ENCODE measurements at places on chromosomes 12 and 14.

DNA sequence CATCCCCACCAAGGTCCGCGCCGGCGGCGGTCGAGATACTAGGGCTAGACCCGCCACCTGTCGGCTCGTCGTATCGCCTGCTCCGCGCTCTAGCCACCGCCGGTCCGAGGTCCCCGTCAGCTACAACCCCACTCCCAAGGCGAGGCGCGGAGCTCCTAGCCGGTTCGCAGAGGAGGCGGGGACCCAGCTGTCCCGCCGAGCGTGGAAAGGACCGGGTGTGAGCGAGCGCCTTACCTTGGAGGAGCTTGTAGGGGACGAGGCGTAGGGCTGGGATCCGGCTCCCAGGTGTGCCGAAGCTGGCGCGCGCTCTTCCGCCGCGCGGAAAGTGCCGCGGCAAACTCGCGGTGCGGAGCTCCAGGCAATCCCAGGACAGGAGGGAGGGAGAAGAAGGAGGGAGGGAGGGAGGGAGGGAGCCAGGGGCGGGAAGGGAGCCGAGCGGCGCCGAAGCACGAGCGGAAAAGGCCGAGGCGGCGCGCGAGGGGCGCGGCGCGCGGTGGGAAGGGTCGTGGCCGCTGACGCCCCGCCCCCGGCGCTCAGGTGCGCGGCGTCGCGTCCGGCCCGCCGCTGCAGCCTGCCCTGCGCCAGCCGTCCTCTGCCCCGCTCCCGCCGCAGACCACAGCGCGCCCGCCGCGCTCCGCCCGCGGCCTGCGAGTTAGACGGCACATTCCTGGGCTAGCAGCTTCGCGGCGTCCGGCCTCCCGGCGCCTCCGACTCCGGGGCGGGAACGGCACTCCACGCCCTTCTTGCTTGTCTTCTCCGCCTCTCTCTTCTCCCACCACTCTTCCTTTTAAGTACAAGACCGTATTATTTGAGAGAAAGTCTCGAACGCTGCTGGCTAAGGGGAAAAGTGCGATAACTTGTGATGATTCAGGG, at the start of gene PAWR:
TSS of gene PAWR (minus strand) at position 327 of the 873 bp plus-strand sequence. CDS start 720 bp downstream, outside the sequence.
- peak; percentile 93 for DNase-seq
- H3K4me1 ChIP-seq, result peaks cover 60% of the 10 kb centered on the region
- H3K4me3 ChIP-seq, result peak within 1 kb of the TSS; percentile 91
- H3K36me3 ChIP-seq, result peaks cover 10% of the 10 kb centered on the region

GRCh38 chr14:22483863-22484593, 105.0 kb downstream of the DAD1 start:
- no peak overlapping the region for H3K4me3 ChIP-seq
- H3K36me3 ChIP-seq, result no peaks in the 10 kb centered on the region

- peak within 1 kb of the TSS; percentile 83 for H3K27ac ChIP-seq
- peaks cover 48% of the 10 kb centered on the region for H3K4me1 ChIP-seq
- peak within 1 kb of the TSS; percentile 93 for H3K4me3 ChIP-seq
- DNase-seq, result no peak
- H3K36me3 ChIP-seq, result no peaks in the 10 kb centered on the region
Observed at GRCh38 chr12:122980183-122981035, at the start of gene ARL6IP4. Gene ARL6IP4 (plus strand): TSS chr12:122980681. CDS start chr12:122981140, 459 bp downstream.

DNA sequence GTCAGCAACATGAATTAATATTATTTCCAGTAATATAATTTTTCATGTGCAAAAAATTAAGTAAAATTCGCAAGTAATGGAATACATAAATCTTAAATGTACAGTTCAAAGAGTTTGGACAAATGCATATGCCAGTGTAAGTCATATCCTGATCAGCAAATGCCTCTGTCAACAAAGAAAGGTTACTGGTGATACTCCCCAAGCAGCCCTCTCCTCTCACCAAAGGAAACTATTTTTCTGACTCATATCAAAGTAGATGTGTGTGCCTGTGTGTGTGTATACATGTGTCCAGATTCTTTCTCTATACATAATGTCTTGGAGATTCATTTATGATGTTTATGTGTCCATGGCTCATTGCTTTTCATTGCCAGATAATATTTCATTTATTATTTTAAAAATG, 1035.0 kb downstream of the SLC16A7 start:
- no peak overlapping the region for H3K27ac ChIP-seq
- no peaks in the 10 kb centered on the region for H3K4me1 ChIP-seq
- no peaks in the 10 kb centered on the region for H3K36me3 ChIP-seq
- no peak overlapping the region for H3K4me3 ChIP-seq
- no peaks in the 10 kb centered on the region for H3K27me3 ChIP-seq

- H3K27me3 ChIP-seq, result peaks cover 18% of the 10 kb centered on the region
- DNase-seq, result no peak
- H3K36me3 ChIP-seq, result no peaks in the 10 kb centered on the region
- H3K4me3 ChIP-seq, result no peak overlapping the region
Observed at GRCh38 chr12:3543826-3544225, 52.8 kb downstream of the PRMT8 start.
